Activated B cell treated with CpG ODN at 0.5 μM for 24 hours (primary cell): ENCODE measurements at places on chromosomes 2 and 18.

DNA sequence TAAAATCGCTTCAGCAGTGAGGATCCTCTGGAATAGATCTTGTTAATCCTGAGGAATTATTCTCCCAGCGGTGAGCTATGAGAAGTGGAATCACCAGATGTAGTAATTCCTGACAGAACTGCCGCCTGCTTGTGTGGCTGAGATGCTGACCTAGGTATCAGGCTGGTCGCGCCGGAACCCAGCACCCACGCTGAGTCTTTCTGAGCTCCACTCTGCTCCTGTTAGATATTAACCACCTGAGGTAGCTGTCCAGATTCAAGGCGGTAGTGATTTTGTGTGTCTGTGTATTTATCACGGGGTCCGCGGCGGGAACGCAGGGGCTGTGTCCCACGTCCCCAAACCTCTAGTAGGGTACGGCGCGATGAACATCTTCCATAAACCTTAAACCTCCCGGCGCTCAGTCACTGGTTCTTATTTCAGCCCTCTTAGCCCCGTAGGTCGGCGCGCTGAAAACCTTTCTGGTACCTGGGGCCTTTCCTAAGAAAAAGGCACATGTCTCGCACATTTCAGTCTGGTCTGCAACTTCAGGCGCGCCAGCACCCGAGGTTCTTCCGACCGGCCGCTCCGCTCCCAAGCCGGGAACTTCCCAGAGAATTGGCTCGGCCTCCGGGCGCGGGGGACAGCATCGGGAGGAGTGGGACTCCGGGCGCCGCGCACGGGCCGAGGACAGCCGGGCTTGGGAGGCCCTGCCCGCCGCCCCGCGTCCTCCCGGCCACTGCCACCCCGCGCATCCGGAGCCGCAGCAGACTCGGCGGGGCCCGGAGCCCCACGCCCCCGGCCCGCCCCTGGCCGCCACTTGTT is 542 bp upstream of the CNNM3 start:
- no peak for DNase-seq

DNA sequence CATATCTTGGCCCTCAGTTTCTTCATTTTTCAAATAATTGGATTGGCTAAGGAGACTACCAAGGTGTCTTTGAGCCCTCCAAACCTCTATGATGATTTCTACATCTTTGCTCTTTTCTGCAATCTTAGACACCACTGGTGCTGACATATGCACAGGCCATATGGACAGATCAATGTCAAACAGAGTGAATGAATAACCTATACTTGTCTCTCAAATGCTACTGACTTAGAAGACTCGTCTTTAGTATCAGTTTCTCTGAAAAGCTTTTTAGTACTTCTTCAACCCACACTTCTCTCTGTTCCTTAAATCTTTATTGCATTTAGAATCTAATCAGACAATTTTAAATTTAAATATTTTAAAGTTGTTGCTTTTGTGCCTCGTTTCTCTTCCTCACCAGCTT is 258.2 kb downstream of the LTBP1 start:
- no peak for DNase-seq

DNA sequence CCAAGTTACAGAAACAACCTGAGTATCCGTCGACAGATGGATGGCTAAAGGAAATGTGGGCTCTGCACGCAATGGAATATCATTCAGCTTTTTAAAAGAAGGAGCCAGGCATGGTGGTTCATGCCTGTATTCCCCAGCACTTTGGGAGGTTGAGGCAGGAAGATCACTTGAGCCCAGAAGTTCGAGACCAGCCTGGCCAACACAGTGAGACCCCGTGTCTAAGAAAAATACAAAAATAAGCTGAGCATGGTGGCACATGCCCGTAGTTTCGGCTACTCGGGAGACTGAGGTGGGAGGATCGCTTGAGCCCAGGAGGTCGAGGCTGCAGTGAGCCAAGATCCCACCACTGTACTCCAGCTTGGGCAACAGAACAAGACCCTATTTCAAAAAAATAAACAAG is 34.3 kb downstream of the TCF7L1 start:
- DNase-seq, result no peak

- no peak for DNase-seq
These were observed 66.4 kb downstream of the OSR1 start for GRCh38 chr2:19292007-19292406.

GRCh38 chr2:96839875-96840850 is 3.7 kb downstream of the ANKRD23 start:
- DNase-seq, result no peak

GRCh38 chr2:69624131-69624530 is 19.4 kb downstream of the AAK1 start:
- DNase-seq, result no peak
